ENCODE measurements at places on chromosomes 16 and 17.

DNA sequence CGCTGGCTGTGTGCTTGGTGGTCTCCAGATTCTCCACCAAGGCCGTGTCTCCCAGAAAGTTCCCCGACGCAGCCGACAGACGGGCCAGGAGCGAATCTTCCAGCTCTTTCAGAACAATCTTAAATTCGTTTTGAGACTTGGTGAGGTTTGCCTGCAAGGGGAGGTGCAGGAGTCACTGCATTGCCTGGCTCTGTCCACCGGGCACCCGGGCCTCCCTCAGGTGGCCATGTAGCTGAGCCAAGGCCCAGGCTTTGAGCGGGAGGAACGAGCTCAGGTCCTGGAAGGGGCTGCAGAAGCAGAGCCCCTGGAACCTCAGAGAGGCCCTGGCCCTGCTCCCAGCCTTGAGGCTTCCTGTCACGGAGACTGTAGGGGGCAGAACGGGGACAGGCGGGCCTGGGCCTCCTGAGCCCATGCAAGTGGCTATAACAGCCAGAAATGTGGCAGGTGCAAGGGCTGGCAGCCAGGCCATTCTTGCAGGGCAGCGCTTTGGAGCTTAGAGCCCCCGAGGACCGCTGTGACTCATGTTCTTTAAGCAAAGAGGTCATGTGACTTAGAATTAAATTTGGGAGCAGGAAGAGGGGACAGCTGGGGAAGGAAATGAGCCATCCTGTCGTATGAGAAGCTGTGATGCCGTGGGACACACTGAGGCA, 72.4 kb downstream of the PGS1 start:
- no peak overlapping the region for H3K27ac ChIP-seq
- H3K4me1 ChIP-seq: no peaks in the 10 kb centered on the region
- no peak for DNase-seq
- no peak overlapping the region for H3K4me3 ChIP-seq
- H3K36me3 ChIP-seq: no peaks in the 10 kb centered on the region
- peaks cover 57% of the 10 kb centered on the region for H3K27me3 ChIP-seq

DNA sequence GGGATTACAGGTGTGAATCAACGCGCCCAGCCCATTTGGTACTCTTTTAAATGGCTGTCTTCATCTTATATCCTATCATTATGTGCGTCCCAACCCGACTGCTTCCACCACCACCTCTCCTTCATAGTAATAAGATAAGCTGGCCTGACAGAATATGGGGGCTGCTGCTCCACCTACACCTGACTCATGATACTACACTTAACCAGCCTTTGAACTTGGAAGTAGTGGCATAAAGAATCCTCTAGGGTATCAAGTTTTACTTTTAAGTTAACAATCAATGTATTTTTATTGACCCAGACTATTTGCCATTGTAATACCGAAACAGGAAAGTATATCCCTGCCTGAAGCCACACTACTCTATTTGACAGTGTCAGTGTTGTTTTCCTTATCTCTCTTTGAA, 18.8 kb downstream of the PDZD9 start:
- H3K27me3 ChIP-seq: no peaks in the 10 kb centered on the region
- no peak overlapping the region for H3K4me3 ChIP-seq
- H3K4me1 ChIP-seq: no peaks in the 10 kb centered on the region
- no peak overlapping the region for H3K27ac ChIP-seq
- H3K36me3 ChIP-seq: peaks cover 32% of the 10 kb centered on the region

- H3K27me3 ChIP-seq: no peaks in the 10 kb centered on the region
- no peak overlapping the region for H3K27ac ChIP-seq
- H3K36me3 ChIP-seq: no peaks in the 10 kb centered on the region
- H3K4me1 ChIP-seq: no peaks in the 10 kb centered on the region
- no peak overlapping the region for H3K4me3 ChIP-seq
Measured at GRCh38 chr16:65223335-65223734, 101.5 kb upstream of the CDH11 start.

DNA sequence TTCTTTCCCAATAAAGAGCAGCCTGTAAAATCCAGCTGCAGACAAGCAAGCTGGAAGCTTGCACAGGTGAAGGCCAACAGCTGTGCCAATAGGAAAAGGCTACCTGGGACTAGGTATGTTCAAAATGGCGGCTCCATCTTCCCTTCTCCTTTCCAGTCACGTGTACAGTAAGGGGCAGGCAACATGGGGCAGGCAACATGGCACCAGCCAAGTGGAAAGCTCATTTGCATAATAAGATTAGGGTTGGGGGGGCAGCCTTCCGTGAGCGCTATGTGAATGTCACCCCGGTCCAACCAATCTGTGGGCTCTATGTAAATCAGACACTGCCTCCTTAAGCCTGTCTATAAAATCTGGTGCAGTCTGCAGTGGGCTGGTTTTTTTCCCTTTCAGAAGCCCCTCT, 31.3 kb downstream of the TVP23A start:
- H3K4me3 ChIP-seq: no peak overlapping the region
- H3K27ac ChIP-seq: no peak overlapping the region
- no peak for DNase-seq

DNA sequence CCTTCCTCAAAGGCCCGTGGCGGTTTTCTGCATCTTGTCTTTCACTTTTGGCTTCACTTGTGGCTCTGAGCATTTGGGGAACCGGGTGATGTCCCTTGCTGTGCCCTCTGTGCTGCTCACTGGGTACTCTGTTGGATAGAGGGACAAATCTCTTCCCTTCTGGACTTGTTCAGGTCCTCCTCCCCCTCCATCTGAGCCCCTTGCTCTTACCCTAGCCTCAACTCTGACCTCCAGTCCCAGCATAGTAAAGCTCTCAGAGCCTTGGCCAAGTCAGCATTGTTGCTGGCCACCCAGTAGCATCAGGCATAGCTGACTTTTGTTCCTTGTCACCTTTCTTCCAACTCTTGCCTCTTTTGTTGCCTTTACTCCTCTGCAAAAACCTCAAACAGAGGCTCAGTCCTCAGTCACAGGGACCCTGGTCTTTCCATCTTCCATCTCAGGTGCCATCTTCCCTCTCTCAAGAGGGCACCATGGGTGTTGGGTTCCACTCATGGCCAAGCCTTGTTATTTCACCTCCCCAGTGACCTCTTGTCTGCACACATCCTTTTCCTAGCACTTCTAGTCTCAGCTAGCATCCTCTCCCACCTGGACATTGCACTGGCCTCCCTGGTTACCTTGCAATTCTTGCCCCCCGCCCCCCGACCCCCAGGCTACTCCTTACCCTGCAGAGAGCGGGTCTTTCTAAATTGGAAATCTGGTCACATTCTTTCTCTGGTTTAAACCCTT, 393 bp upstream of the PSMB10 start:
- H3K27ac ChIP-seq: peak overlapping the region; percentile 82
- H3K27me3 ChIP-seq: no peaks in the 10 kb centered on the region
- peaks cover 15% of the 10 kb centered on the region for H3K4me1 ChIP-seq

GRCh38 chr17:64778240-64779097, 116.4 kb upstream of the SMURF2 start:
- no peak for DNase-seq
- H3K27ac ChIP-seq: no peak overlapping the region
- peaks cover 11% of the 10 kb centered on the region for H3K4me1 ChIP-seq
- H3K36me3 ChIP-seq: no peaks in the 10 kb centered on the region
- H3K4me3 ChIP-seq: peak overlapping the region; percentile 42

DNA sequence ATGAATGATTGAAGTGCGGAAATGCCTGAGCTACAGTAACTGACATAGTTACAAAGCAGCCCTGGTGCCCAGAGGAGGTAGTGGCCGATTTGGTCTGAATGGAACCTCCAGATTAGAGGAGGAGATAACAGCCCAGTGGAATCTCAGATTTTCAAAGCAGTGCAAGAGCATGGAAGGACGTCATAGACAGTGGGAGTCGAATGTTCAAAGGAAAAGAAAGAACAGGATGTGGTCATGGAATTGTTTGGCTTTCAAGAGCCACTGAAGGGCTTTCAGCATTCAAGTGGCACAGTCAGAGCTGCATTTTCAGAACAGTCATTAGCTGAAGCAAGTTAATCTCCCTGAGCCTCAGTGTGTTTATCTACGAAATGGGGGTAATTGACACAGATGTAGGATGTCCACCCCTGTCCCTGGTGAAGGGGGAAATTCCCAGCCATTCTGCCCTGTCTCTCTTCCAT, 104.6 kb upstream of the CACNG3 start:
- no peaks in the 10 kb centered on the region for H3K36me3 ChIP-seq
- H3K27ac ChIP-seq: no peak overlapping the region
- H3K27me3 ChIP-seq: no peaks in the 10 kb centered on the region

DNA sequence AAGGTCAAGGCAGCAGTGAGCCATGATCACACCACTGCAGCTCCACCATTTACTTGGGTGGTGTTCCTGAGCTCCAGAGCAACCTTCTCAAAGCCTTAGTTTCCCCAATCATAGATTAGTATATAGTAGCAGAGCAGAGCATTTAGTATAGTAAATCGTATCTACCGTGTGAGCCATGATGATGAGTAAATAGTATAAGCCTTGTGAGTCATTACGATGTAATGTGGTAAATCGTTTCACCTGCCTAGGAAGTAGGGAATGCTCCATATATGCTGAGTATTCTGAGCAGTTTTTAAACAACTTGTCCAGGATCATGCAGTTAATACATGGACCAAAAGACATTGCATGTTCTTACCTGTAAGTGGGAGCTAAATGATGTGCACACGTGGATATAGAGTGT, 66.4 kb downstream of the SCNN1B start:
- DNase-seq: no peak
- no peak overlapping the region for H3K27ac ChIP-seq
- H3K4me3 ChIP-seq: no peak overlapping the region
- H3K4me1 ChIP-seq: peaks cover 32% of the 10 kb centered on the region

GRCh38 chr16:12063435-12063834, 86.9 kb downstream of the SNX29 start:
- H3K4me3 ChIP-seq: no peak overlapping the region
- H3K4me1 ChIP-seq: no peaks in the 10 kb centered on the region
- no peak for DNase-seq
- no peak overlapping the region for H3K27ac ChIP-seq

- H3K4me3 ChIP-seq: no peak overlapping the region
- H3K4me1 ChIP-seq: no peaks in the 10 kb centered on the region
- no peaks in the 10 kb centered on the region for H3K36me3 ChIP-seq
- DNase-seq: no peak
- no peak overlapping the region for H3K27ac ChIP-seq
Measured at GRCh38 chr16:49632086-49632794, 223.7 kb downstream of the ZNF423 start.

DNA sequence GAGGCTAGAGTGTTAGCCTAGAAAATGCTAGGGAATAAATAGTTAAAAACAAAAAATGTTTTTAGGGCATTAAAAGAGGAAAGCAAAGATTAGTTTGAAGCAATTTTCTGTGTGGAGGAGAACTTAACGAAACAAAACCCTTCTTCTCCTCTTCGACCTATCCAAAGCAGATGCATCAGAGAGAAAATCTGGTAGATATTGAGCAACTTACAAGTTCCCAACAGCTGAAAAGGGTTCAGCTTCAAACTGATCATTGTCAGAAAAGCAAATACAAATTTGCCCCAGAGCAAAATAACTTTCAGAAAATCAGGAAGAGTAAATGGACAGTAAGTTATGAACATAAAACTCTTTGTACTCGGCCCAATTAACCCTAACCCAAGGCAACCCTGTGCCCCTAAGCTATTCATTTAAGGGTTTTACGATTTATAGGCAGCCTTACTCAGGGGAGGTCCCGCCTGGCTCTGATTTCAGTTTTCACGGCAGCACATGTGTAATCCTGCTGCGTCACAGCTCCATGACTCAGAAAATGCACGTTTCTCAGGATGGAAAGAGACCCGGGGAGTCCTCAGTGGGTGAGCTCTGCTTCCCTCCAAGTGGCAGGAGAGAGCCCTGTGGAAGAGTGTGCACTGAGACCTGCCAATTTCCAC, 405.7 kb upstream of the SALL1 start:
- DNase-seq: no peak
- no peaks in the 10 kb centered on the region for H3K27me3 ChIP-seq
- H3K36me3 ChIP-seq: no peaks in the 10 kb centered on the region
- H3K4me1 ChIP-seq: no peaks in the 10 kb centered on the region
- no peak overlapping the region for H3K4me3 ChIP-seq

DNA sequence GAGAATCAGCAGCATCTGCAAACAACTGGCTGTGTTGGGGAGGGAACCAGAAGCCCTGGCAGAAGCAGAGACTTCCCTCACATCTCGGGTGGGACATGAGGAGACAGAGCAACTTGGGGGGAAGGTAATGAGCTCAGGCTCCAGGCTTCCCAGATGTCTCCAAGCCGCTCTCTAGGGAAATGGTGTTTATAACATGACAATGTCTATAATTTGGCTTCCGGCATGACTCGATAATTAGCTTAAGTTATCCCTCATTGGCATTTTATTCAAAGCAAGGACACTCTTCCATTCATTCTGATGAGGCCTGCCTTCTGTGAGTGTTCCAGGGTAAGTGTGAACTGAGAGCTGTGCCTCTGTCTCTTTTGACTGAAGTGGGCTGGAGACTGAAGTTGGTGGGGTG, 14.7 kb upstream of the MLLT6 start:
- H3K27me3 ChIP-seq: no peaks in the 10 kb centered on the region
- DNase-seq: no peak
- H3K36me3 ChIP-seq: no peaks in the 10 kb centered on the region
- no peaks in the 10 kb centered on the region for H3K4me1 ChIP-seq

- DNase-seq: no peak
- no peak overlapping the region for H3K4me3 ChIP-seq
- no peaks in the 10 kb centered on the region for H3K36me3 ChIP-seq
Measured at GRCh38 chr17:9209347-9209746, 188.0 kb downstream of the NTN1 start.

DNA sequence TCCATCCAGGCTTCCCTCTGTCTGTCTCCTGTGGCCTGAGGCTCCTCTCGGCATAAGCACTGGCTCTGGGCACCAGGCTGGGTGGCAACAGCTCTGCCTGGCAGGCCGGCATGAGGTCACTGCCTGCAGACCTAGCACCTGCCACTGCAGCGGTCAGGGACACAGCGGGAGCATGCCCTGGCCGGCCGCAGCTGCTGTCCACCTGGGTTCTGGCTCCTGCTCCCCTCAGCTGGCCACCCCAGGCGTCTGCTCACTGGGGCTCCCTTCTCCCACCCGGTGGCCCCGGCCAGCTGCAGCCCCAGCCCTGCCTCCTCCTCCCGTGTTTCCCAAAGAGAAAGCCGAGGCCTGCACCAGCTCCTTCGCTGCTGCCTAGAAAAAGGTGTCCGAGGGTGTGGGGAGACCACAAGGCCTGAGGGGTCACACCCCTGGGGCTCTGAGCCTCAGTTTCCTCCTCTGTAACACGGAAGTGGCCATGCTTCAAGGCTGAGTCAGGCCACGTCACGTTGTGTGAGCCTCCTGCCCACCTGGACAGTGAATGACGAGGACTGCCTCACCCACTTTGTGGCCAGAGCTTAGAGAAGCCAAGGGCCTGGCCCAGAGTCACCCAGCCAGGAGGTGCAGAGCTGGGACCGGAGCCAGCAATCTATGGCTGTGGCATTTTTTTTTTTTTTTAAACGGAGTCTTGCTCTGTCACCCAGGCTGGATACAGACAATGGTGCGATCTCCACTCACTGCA, 6.7 kb downstream of the NTHL1 start:
- DNase-seq: no peak
- no peaks in the 10 kb centered on the region for H3K36me3 ChIP-seq
- H3K4me3 ChIP-seq: no peak overlapping the region
- H3K4me1 ChIP-seq: no peaks in the 10 kb centered on the region
- no peak overlapping the region for H3K27ac ChIP-seq

DNA sequence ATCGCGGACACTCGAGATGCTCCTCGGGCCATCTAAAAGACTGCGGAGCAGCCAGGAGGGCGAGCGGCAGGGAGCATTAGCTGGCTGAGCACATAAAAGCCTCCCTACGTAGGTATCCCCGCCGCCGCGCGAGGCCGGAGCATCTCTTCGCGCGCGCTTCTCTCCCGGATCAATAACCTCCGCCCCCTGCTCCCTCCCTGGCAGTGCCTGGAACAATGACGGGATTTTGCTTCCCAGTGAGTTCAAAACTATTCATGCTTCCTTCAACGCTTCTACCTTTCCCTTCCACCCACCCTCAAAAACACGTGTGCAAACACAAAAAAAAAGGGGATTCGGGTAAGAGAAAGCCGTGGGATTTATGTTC, 984 bp downstream of the CENPV start:
- no peaks in the 10 kb centered on the region for H3K36me3 ChIP-seq
- peaks cover 9% of the 10 kb centered on the region for H3K27me3 ChIP-seq
- no peaks in the 10 kb centered on the region for H3K4me1 ChIP-seq
- DNase-seq: no peak

Measured in MM.1S (cell line).